ENCODE measurements at places on chromosomes 12 and 14.
A peak's percentile ranks its signal among the peaks of the same experiment; 100 is the strongest.

GRCh38 chr12:67925077-67925476 lies 64.2 kb upstream of the IFNG-AS1 start:
- H3K4me3 ChIP-seq: no peak overlapping the region
- DNase-seq: peak; percentile 59
- H3K4me1 ChIP-seq: peaks cover 6% of the 10 kb centered on the region
- no peaks in the 10 kb centered on the region for H3K36me3 ChIP-seq

- H3K36me3 ChIP-seq: no peaks in the 10 kb centered on the region
- H3K4me3 ChIP-seq: no peak overlapping the region
- no peak overlapping the region for H3K27ac ChIP-seq
- DNase-seq: no peak
Observed at GRCh38 chr12:56699020-56699661, 11.1 kb upstream of the PTGES3 start.

DNA sequence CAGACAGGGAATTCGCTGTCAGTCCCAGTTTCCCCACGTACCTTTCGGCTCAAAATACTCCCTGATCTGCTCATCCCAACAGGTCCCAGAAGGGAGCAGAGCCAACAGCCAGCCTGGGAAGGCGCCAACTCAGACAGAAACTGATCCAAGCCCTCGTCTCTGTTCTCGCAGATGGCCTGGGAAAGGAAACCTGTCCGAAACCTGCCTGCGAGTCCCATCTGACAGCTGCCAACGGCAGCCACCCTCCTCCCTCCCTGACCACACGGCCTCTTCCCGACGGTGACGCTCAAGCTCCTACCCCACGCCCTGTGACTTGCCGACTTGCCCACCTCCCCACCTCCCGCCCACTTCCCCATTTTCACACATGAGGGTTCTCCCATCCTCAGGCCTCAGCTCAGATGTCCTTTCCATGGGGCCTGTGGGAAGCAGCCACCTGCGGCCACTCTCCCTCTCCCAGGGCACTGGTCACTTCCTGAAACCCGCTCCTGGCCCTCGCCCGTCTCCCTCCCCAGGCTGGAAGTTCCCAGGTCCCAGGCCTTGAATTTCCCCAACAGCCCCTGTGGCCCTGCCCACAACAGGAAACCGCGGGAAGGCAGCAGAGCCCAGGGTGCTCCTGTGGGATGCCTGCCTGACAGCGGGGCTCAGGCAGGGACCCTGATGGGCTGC lies 60.9 kb upstream of the FBRSL1 start:
- H3K27ac ChIP-seq: no peak overlapping the region
- no peaks in the 10 kb centered on the region for H3K4me1 ChIP-seq
- no peak overlapping the region for H3K4me3 ChIP-seq
- peaks cover 14% of the 10 kb centered on the region for H3K27me3 ChIP-seq
- no peaks in the 10 kb centered on the region for H3K36me3 ChIP-seq

GRCh38 chr12:128265566-128265965 lies 1.4 kb upstream of the TMEM132C start:
- H3K27me3 ChIP-seq: peaks cover 57% of the 10 kb centered on the region
- DNase-seq: no peak
- no peaks in the 10 kb centered on the region for H3K4me1 ChIP-seq
- H3K27ac ChIP-seq: no peak overlapping the region
- H3K36me3 ChIP-seq: no peaks in the 10 kb centered on the region

DNA sequence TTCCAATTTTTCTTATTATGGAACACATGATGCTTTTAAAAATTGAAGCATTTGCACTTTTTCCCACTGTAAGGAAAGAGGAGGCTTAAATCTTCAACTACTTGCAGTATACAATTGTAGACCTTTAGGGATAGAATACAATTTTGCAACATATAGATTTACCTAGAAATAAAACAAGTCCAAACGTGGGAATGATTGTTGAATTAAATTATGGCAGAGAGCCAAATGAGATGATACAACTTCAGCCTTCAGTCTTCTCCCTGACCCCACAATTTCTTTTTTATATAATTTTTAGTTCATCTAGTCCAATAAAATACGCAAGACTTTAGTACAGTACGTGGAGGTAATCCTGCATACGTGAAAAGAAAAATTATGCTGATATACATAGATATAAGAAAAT lies 666.5 kb downstream of the SLC16A7 start:
- no peaks in the 10 kb centered on the region for H3K4me1 ChIP-seq
- no peak for DNase-seq

GRCh38 chr12:88238406-88238805 lies 96.3 kb downstream of the TMTC3 start:
- H3K4me3 ChIP-seq: no peak overlapping the region
- H3K4me1 ChIP-seq: no peaks in the 10 kb centered on the region
- no peaks in the 10 kb centered on the region for H3K36me3 ChIP-seq
- no peak overlapping the region for H3K27ac ChIP-seq

- H3K27ac ChIP-seq: no peak overlapping the region
- peaks cover 4% of the 10 kb centered on the region for H3K4me1 ChIP-seq
- H3K4me3 ChIP-seq: peak overlapping the region; percentile 82
Observed at GRCh38 chr12:76029982-76030340, 1.6 kb downstream of the PHLDA1 start.

GRCh38 chr12:80802652-80803400 lies 86.1 kb downstream of the MYF5 start:
- H3K4me1 ChIP-seq: no peaks in the 10 kb centered on the region

- DNase-seq: no peak
- H3K4me3 ChIP-seq: no peak overlapping the region
- no peaks in the 10 kb centered on the region for H3K36me3 ChIP-seq
Observed at GRCh38 chr14:56181681-56182085, 63.5 kb downstream of the PELI2 start.

- no peaks in the 10 kb centered on the region for H3K4me1 ChIP-seq
- DNase-seq: no peak
- no peaks in the 10 kb centered on the region for H3K27me3 ChIP-seq
- no peak overlapping the region for H3K4me3 ChIP-seq
Observed at GRCh38 chr12:77104286-77104685, 38.9 kb upstream of the E2F7 start.

DNA sequence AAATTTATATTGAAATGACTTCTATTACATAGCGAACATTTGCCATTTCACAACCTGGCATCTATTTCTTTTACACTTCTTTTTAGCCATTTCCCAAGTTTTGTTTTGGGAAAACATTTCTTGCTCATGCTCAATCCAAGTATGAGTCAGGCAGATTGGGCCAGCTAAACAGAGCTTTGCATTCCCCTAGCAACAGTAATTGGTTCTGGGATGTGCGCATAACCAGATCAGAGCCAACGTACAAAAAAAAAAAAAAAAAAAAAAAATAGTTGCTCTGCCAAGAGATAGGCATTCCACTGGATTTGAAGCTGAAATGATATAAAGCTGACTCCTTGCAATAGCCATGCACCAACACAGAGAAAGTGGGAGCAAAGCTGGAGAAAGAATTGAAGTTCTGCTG lies 37.5 kb downstream of the PLCZ1 start:
- no peak for DNase-seq
- no peak overlapping the region for H3K4me3 ChIP-seq
- no peaks in the 10 kb centered on the region for H3K4me1 ChIP-seq
- H3K27me3 ChIP-seq: no peaks in the 10 kb centered on the region

- no peaks in the 10 kb centered on the region for H3K4me1 ChIP-seq
- DNase-seq: no peak
- H3K27ac ChIP-seq: no peak overlapping the region
Observed at GRCh38 chr14:94124582-94125377, 4.6 kb downstream of the IFI27L2 start.

GRCh38 chr12:50166799-50167048 lies 445 bp downstream of the CERS5 start:
- no peak for DNase-seq
- H3K4me3 ChIP-seq: peak overlapping the region; percentile 75
- H3K27me3 ChIP-seq: no peaks in the 10 kb centered on the region
- peak overlapping the region; percentile 60 for H3K27ac ChIP-seq
- no peaks in the 10 kb centered on the region for H3K36me3 ChIP-seq

GRCh38 chr12:104799458-104799857 lies 158.6 kb downstream of the SLC41A2 start:
- H3K27me3 ChIP-seq: no peaks in the 10 kb centered on the region
- no peak overlapping the region for H3K4me3 ChIP-seq
- no peaks in the 10 kb centered on the region for H3K4me1 ChIP-seq
- no peak overlapping the region for H3K27ac ChIP-seq
- H3K36me3 ChIP-seq: no peaks in the 10 kb centered on the region

- H3K4me3 ChIP-seq: no peak overlapping the region
- no peak overlapping the region for H3K27ac ChIP-seq
- no peak for DNase-seq
- H3K36me3 ChIP-seq: no peaks in the 10 kb centered on the region
Observed at GRCh38 chr12:29216266-29216665, 67.2 kb downstream of the FAR2 start.

- no peaks in the 10 kb centered on the region for H3K4me1 ChIP-seq
- no peak overlapping the region for H3K27ac ChIP-seq
Observed at GRCh38 chr14:56358275-56358674, 221.3 kb upstream of the TMEM260 start.

DNA sequence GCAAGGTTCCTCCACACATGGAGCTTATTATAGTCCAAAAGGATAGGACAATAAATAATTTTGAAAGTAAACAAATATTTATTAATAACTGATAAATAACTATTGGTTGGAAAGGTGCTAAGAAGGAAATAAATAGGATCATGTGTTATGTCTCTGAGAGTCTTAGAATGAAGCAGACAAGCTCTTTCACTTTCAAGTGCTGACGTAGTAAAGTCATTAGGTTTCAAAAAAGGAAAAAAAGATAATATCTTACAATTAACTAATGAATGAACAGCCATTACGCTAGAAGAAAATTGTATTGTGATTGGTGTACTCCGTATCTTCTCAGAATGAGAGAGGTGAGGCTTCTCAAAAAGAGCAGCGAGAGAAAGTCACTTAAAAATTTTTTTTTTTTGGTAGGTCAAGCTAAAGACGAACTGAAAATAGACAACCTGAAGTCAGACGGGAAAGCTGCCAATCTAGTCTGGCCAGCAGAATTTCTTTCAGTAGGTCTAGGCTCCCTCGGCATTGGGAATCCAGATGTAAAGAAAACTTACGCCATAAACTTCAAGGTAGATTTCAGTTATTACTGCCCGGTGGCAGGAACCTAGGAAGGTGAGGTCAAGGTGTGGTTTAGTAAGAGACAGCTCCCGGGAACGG lies 583 bp upstream of the LEMD3 start:
- no peak overlapping the region for H3K27ac ChIP-seq
- no peak for DNase-seq
- H3K36me3 ChIP-seq: no peaks in the 10 kb centered on the region
- H3K4me1 ChIP-seq: peaks cover 3% of the 10 kb centered on the region
- H3K4me3 ChIP-seq: peak overlapping the region; percentile 98

- no peaks in the 10 kb centered on the region for H3K27me3 ChIP-seq
- no peak for DNase-seq
- no peaks in the 10 kb centered on the region for H3K36me3 ChIP-seq
- no peak overlapping the region for H3K4me3 ChIP-seq
Observed at GRCh38 chr12:103819312-103819711, 21.7 kb downstream of the NT5DC3 start.

DNA sequence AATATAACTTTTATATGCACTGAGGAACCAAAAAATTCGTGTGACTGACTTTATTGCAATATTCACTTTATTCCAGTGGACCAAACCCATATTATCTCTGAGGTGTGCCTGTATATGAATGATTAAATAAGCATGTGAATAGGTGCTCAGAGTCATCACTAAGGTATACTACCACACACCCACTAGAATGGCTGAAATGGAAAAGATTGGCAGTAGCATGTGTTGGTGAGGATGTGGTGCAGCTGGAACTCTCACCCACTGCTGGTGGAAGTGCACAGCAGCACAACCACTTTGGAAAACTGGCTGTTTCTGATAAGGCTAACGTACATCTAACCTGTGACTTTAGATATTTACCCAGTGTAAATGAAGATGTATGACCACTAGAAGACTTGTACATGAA lies 36.8 kb downstream of the GOLGA5 start:
- no peak overlapping the region for H3K4me3 ChIP-seq
- peaks cover 20% of the 10 kb centered on the region for H3K36me3 ChIP-seq
- no peak for DNase-seq
- H3K27me3 ChIP-seq: no peaks in the 10 kb centered on the region
- no peaks in the 10 kb centered on the region for H3K4me1 ChIP-seq

GRCh38 chr12:92547420-92547819 lies 155.4 kb upstream of the PLEKHG7 start:
- no peak overlapping the region for H3K4me3 ChIP-seq
- DNase-seq: no peak
- H3K36me3 ChIP-seq: no peaks in the 10 kb centered on the region
- H3K27ac ChIP-seq: no peak overlapping the region
- no peaks in the 10 kb centered on the region for H3K27me3 ChIP-seq

DNA sequence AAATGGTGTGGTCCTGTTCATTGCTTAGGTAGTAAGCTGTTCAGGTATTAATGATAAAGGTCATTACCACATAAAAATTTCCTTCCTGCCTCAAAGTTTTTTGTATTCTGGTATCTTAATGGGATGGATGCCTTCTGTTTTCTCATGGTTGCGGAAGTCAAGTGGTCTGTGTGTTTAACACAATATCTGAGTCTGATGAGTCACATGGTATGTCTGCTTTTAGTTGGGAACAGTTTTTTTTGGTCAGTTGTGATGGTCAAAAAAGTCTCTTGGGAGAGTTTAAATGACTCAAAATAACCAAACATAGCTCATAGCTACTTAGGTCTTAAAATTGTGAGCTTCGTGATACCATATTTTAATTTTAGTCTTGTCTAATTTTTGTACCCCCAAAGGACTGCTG lies 40.7 kb downstream of the STK38L start:
- DNase-seq: no peak
- no peak overlapping the region for H3K27ac ChIP-seq
- H3K27me3 ChIP-seq: no peaks in the 10 kb centered on the region
- H3K4me3 ChIP-seq: no peak overlapping the region

DNA sequence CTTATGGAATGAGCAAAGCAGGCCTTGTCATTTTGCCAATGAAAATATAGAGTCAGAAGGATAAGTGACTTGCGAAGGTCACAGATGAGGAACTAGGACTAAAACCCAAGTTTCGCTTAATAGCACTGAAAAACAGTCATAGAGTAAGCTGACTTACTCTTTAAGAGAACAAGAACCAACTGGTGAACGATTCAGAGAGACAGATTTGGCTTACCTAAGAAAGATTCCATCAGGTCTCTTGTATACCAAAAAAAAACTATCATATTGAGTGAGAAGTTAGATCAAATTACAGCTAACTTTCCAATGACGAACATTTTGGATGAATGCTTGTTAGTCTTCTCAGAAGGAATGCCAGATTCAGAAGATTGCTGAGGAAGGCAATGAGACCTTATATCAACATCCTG lies 74.2 kb downstream of the ZFC3H1 start:
- H3K27me3 ChIP-seq: no peaks in the 10 kb centered on the region
- no peak for DNase-seq
- H3K36me3 ChIP-seq: no peaks in the 10 kb centered on the region
- H3K4me1 ChIP-seq: peaks cover 12% of the 10 kb centered on the region
